ENCODE measurements at places on chromosomes 12 and 14. TPM values are rescaled to one million over a fixed set of nuclear protein-coding genes. Genes with fewer than 3 reads are reported as not detected.
A peak's percentile ranks its signal among the peaks of the same experiment; 100 is the strongest.

GRCh38 chr12:39672976-39673375 lies 53.4 kb upstream of the ABCD2 start:
- no peaks in the 10 kb centered on the region for H3K4me1 ChIP-seq
- no peaks in the 10 kb centered on the region for H3K27me3 ChIP-seq
- H3K4me3 ChIP-seq, result no peak overlapping the region
- H3K36me3 ChIP-seq, result no peaks in the 10 kb centered on the region

GRCh38 chr14:23621932-23622730 lies 14.0 kb upstream of the DHRS2 start:
- no peak overlapping the region for H3K4me3 ChIP-seq
- H3K4me1 ChIP-seq, result peaks cover 37% of the 10 kb centered on the region
- H3K36me3 ChIP-seq, result no peaks in the 10 kb centered on the region
- H3K27me3 ChIP-seq, result no peaks in the 10 kb centered on the region
- no peak for DNase-seq

DNA sequence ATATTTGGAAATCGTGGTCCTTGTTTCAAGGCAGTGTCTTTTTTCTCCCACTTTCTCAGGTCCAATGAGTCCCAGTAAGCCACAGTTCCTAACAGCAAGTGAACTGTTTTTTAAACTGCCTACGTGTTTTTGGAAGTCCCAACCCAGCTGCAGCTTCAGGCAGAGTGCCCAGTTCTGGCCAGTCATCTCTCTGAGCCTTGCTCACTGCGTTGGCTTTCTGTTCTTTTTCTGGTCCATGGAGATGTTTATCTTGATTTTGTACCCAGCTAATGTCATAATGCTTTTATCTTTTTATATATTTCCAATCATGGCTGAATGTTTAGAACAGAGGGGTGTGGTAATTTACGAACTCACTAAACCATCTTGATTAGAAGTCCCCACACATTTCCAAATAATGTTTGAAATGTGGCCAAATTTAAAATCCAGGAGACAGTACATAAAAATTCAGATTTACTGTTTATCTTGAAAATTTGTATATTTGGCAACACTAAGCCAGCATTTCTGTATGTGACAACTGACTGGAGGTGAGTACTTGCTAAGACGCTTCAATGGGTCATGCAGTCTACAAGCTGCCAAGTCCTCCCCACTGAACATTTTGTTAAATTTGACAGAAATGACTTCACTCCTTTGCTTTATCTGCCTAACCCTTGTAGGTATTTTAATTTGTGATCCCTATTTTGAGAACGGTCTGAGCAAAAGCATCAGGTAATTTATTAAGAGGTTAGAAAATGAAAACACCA lies 46.1 kb upstream of the OTOGL start:
- H3K27me3 ChIP-seq, result no peaks in the 10 kb centered on the region
- DNase-seq, result peak; percentile 31

UTP20 gene
- 7.9 TPM for total RNA-seq

DNA sequence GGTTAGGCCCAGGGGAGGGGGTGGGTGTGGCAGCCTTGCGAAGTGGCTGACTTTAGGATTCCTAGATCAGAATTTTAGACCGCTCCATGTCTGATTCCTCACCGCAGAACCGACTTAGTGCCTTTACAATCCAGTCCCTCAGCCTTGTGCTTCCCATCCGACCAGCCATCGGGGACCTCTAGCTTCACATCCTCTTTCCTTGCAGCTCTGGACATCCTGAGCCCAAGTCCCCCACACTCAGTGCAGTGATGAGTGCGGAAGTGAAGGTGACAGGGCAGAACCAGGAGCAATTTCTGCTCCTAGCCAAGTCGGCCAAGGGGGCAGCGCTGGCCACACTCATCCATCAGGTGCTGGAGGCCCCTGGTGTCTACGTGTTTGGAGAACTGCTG lies 557 bp downstream of the COPS7A start:
- peak overlapping the region; percentile 10 for H3K4me3 ChIP-seq
- peaks cover 9% of the 10 kb centered on the region for H3K4me1 ChIP-seq
- no peaks in the 10 kb centered on the region for H3K27me3 ChIP-seq
- H3K36me3 ChIP-seq, result peaks cover 10% of the 10 kb centered on the region

- H3K4me1 ChIP-seq, result no peaks in the 10 kb centered on the region
- no peaks in the 10 kb centered on the region for H3K27me3 ChIP-seq
- no peak overlapping the region for H3K4me3 ChIP-seq
- no peak overlapping the region for H3K27ac ChIP-seq
- no peak for DNase-seq
Observed at GRCh38 chr12:90922145-90922627, 32.8 kb downstream of the CCER1 start.

DNA sequence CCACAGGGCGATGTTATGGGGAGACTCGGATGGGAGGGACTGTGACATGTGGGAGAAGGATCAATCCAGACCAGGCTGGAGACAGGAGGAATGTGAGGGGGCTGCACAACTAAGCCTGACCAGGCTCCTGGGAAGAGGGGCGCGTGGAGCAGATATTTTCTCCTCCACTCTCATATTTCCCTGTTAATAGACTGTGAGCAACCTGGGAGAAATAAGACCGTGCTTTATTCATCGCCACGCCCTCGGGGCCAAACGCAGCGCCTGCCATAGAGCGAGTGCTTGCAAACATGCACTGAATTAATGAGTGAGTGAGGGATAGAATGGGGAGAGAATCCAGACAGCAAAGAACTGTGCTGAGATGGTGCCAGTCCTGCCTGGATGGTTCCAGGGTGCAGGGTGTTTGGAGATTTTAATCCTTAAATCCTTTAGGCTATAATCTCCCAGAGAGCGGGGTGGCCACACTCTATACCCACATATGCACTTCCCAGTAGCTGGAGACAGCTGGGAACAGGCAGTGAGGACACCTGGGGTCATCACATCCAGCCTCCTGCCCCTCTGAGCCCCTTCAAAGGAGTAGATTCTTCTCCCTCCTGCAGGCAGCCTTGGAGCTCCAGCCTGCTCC lies 13.6 kb upstream of the FAIM2 start:
- no peaks in the 10 kb centered on the region for H3K4me1 ChIP-seq
- no peak overlapping the region for H3K4me3 ChIP-seq
- no peaks in the 10 kb centered on the region for H3K27me3 ChIP-seq
- no peak overlapping the region for H3K27ac ChIP-seq

GRCh38 chr12:51218607-51219161 lies 822 bp upstream of the POU6F1 start:
- no peaks in the 10 kb centered on the region for H3K27me3 ChIP-seq
- no peaks in the 10 kb centered on the region for H3K36me3 ChIP-seq
- peak overlapping the region; percentile 83 for H3K27ac ChIP-seq
- peaks cover 29% of the 10 kb centered on the region for H3K4me1 ChIP-seq
- peak overlapping the region; percentile 73 for H3K4me3 ChIP-seq

GPD1 gene
- total RNA-seq, result 232 TPM

DNA sequence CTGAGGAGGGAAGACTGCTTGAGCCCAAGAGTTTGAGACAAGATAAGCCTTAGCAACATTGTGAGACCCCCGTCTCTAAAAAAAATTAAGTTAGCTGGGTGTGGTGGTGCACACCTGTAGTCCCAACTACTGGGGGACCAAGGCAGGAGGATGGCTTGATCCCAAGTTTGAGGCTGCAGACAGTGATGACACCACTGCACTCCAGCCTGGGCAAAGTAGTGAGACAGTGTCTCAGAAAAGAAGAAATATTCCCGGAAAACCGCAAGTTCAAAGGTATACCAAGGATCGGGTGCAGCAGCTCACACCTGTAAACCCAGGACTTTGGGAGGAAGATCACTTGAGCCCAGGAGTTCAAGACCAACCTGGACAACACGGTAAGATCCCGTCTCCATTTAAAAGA lies 5.8 kb downstream of the PTGES3 start:
- H3K27me3 ChIP-seq, result no peaks in the 10 kb centered on the region
- no peak for DNase-seq
- peaks cover 62% of the 10 kb centered on the region for H3K4me1 ChIP-seq
- no peaks in the 10 kb centered on the region for H3K36me3 ChIP-seq
- no peak overlapping the region for H3K27ac ChIP-seq

DNA sequence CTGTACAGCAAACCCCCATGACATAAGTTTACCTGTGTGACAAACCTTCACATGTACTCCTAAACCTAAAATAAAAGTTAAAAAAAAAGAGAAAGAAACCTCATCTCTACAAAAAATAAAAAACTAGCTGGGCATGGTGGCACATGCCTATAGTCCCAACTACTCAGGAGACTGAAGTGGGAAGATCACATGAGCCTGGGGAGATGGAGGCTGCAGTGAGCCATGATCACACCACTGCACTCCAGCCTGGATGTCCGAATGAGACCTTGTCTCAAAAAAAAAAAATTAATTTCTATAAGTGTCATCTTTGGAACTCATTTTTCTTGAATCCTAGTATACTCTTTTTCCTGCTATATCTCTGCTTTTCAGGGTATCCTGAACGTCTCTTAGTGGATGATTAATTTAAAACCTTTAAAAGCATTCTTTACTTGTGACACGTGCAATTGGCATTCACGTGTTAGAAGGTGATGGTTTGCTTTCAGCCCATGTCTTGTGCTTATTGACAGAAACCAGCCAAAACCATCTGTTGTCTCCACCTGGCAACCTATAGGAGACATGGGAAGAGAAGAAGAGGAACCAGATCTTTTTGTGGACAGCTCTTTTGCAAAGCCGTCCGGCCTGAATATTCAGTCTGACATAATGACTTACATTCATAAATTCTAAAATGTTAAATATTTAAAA lies 30.6 kb upstream of the PPFIBP1 start:
- no peak for DNase-seq
- H3K36me3 ChIP-seq, result no peaks in the 10 kb centered on the region
- no peaks in the 10 kb centered on the region for H3K27me3 ChIP-seq
- peaks cover 3% of the 10 kb centered on the region for H3K4me1 ChIP-seq
- no peak overlapping the region for H3K27ac ChIP-seq
- no peak overlapping the region for H3K4me3 ChIP-seq

CELA1 gene
- not detected for total RNA-seq

DNA sequence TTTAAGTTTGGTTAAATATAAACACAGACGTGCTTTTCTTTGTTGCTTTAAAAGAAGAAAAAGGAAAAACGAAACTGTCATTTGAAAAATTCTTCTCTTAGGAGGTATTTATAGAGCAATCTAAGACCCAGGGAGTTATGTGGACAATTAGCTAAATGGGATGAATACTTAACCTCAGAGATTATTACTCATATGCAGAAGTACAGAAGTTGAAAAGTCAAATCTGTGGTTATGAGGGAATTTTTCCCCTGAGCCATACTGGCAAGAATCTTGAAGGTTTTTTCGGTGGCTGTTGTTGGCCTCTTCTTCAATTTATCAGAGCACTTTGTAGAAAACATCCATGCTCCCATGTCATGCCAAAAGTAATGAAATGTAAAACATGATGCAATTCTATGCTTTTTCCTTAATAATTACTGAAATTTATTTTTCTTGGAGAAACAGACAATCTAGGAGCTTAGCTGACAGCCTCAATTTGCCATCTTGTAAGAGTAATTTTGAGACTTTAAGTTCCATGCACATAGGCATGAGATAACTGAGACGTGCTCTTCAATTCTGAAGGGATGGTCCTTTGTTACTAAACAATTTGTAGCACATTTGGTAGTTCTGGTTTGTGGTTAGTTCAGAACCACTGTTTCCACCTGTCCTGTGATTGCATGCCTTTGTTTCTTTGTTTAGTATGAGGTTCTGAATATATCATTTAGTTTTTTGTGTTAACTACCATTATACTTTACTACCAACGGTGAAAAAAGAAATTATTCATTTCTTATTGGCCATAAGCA lies 126.6 kb downstream of the BCAT1 start:
- no peak overlapping the region for H3K4me3 ChIP-seq
- peaks cover 3% of the 10 kb centered on the region for H3K4me1 ChIP-seq
- H3K36me3 ChIP-seq, result no peaks in the 10 kb centered on the region
- no peaks in the 10 kb centered on the region for H3K27me3 ChIP-seq
- no peak overlapping the region for H3K27ac ChIP-seq
- DNase-seq, result no peak

DNA sequence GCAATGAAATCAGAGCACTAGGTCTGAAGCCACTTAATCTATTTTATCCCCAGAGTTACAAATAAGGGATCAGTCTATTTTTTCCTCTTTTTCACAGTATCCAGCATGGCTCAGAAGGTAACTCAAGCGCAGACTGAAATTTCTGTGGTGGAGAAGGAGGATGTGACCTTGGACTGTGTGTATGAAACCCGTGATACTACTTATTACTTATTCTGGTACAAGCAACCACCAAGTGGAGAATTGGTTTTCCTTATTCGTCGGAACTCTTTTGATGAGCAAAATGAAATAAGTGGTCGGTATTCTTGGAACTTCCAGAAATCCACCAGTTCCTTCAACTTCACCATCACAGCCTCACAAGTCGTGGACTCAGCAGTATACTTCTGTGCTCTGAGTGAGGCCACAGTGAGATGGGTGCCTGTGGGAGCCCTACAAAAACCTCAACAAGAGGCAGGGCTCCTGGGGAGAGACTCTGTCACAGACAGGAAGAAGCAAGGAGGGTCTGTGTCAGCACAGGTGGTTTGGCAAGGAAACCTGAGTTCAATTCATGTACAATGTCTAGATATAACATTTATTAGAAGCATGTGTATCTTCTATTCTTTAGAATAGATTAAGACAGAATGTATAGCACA lies 334.3 kb upstream of the OR4E1 start:
- no peak overlapping the region for H3K4me3 ChIP-seq
- no peak overlapping the region for H3K27ac ChIP-seq
- H3K27me3 ChIP-seq, result no peaks in the 10 kb centered on the region
- DNase-seq, result no peak

DNA sequence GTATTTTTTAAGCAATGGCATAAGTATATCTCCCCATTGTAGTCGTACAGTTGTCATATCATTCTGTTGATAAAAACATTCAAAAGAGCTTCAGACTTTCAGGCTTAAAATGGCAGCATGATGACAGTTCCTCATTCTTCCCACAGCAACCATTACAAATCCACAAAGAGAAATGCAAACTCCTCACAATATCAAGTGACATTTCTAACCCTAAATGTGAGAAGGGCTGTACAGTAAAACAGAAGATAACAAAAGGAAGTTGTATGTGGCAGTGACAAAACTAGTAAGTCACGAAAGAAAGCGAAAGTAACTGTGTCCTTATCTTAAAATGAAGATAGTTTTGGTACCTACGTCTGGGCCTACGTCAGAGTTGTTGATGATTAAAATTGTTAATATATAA lies 46.7 kb downstream of the GXYLT1 start:
- no peak overlapping the region for H3K4me3 ChIP-seq
- no peak for DNase-seq
- no peaks in the 10 kb centered on the region for H3K36me3 ChIP-seq

DNA sequence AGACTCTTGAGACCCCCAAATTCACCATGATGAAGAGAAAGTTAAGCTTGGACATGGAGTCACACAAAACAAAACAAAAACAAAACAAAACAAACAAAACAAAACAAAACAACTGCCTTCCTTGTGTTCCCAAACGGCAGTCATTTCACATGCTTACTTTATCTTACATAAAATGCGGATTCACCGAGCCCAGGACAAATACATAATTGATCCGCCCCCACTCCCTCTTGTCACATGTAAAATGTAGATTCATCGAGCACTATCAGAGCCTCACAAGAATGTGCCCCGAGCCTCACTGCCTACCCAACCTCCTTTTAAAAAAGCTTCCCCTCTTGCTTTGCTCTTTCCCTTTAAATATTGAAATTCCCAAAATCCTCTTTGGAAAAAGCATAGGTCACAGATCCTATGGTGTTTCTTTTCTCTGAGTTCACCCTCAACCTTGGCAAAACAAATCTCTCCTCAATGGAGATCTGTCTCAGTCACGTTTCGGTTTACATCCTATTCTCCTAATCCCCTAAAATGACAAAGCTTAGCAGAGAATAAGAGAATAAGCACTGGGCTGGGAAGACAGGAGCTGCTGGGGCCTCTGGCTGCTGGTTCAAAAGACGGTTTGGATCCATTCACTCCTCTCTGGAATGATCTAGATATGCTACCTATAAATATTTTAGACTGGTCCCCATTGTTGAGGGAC lies 83.7 kb downstream of the NINJ2 start:
- H3K4me3 ChIP-seq, result no peak overlapping the region
- no peaks in the 10 kb centered on the region for H3K36me3 ChIP-seq
- no peak for DNase-seq
- H3K27ac ChIP-seq, result no peak overlapping the region
- H3K4me1 ChIP-seq, result peaks cover 22% of the 10 kb centered on the region

All from body of pancreas (tissue), 4 donors.